ENCODE measurements at places on chromosomes 12 and 14. TPM values are rescaled to one million over a fixed set of nuclear protein-coding genes. Genes with fewer than 3 reads are reported as not detected.

GRCh38 chr12:30878024-30878423 lies 48.5 kb upstream of the TSPAN11 start:
- no peak for DNase-seq

GRIN2B gene
- 0.07 TPM for total RNA-seq

- DNase-seq = no peak
Measured at GRCh38 chr14:96176811-96177211, 27.8 kb upstream of the BDKRB2 start.

- no peak for DNase-seq
Measured at GRCh38 chr14:37673439-37673838, 78.0 kb downstream of the TTC6 start.

DNA sequence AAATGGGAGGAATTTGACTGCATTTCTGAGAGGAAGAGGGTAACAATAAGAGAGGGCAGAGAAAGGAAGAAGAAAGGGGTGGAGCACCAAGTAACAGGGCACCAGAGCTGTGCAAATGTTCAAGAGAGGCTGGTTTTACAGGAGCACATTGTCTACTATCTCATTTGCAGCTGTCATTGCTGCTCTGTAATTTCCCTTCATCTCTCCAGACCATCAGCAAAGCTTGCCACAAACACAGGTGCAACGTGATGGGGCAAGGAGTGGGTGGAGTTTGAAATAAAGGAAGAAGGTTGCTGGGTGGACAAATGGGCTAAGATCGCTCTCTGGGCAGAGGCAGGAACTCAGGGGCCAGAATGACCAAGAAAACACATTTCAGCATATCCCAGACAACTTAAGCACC lies 47.9 kb upstream of the PLEKHG6 start:
- DNase-seq = no peak

DNA sequence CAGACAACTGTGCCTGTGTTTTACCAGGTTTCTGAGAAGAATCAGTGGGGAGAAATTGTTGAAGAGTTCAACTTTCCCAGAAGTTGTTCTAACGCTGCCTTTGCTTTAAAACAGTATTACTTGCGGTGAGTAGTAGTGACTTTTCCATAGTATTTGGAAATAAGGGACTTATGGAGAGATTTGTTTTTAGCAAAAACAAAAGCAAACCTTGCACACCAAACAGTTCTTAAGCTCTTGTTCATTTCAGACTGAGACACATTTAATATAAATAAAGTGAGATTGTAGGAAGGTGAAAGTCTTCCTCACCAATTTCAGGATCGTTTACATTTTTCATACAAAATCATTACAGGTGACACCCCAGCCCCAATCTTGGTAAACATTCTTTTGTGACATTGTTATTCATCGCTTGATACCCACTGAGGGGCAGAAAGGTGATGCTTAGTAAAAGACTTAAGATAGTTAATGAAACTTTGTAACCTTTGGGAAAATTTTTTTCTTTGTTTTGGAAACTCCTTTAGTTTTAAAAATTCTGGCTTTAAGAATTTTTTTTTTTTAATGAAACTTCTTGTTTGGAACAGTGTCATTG lies 1.8 kb downstream of the ARID2 start:
- DNase-seq = no peak

GRCh38 chr12:49813131-49813530 lies 15.1 kb downstream of the NCKAP5L start:
- DNase-seq = no peak

CMA1 gene
- not detected for total RNA-seq

GRCh38 chr12:131589966-131590365 lies 120.9 kb upstream of the SFSWAP start:
- DNase-seq = no peak

GRCh38 chr12:123131291-123131832 lies 19.5 kb downstream of the PITPNM2 start:
- no peak for DNase-seq

GRCh38 chr14:93063393-93063792 lies 52.3 kb downstream of the ITPK1 start:
- no peak for DNase-seq

DNA sequence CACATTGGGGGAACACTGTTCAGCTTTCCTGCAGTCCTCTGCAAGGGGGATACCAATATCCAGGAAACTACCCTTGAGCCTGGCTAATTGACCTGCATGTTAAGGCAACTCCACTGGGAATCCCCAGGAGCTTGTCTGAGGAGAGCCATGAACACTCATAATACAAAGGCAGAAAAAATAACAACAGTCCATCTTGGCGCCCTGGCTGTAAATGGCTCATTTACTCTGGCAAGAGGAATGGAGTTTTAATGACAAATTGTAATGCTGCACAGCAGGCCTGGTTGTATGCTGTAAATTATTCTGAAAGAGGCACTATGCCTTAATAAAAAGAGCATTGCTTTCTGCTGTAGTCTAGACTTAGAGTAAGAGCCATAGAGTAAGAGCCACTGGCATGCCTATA lies 58.3 kb downstream of the SLC8A3 start:
- DNase-seq = no peak

- no peak for DNase-seq
Measured at GRCh38 chr12:45435945-45436710, 220.2 kb downstream of the ANO6 start.

- DNase-seq = no peak
Measured at GRCh38 chr12:26966842-26967241, 28.6 kb downstream of the FGFR1OP2 start.

DNA sequence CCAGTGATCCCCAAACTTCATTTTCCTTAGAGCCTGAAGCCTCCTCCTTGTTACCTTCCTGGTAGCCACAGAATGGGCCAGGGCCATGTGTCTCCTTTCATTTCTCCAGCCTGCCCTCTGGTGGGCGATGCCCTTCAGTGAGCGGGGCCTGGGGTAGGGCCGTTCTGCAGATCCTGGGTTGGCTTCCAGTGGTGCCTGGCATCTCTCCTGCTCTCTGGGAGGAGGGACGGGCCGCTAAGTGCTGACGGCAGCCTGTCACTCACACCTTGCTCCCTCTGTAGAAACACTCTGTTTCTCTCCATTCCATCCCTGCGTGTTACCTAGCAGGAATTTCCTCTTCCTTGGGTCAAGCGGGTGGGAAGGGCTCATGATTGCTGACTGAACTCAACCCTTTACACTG lies 232.1 kb downstream of the CACNA1C start:
- no peak for DNase-seq

DNA sequence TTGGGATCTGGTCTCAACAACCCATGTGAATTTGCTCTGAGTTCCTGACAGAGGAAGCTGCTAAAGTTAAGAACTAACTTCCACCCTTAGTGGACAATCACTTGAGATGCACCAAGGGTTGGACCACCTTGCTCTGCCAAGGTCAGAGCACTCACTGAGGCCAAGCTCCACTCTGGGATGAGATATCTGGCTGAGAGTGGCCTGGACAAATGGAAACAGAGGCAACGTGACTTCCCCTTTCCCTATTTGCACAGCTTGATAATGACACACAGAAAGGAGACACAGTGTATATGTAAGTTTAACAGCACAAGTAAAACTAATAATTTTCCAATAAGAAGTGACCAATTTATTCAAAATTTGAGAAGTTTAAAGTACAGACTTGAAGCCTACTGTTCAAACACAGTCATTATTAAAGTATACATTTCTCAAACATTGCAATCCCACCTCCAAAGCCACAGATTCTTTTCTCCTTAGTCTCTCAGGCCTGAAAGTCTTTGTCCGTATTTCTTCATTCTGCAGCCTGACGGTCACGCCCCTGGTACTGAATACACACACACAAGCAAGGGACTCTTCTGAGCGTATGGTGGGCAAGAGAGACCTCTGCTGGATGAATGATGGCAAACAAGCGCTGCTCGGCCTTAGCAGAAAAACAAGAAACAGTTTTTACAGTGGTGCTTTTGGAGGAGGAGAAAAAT lies 28.6 kb downstream of the TMEM30B start:
- DNase-seq = peak; percentile 87

DNA sequence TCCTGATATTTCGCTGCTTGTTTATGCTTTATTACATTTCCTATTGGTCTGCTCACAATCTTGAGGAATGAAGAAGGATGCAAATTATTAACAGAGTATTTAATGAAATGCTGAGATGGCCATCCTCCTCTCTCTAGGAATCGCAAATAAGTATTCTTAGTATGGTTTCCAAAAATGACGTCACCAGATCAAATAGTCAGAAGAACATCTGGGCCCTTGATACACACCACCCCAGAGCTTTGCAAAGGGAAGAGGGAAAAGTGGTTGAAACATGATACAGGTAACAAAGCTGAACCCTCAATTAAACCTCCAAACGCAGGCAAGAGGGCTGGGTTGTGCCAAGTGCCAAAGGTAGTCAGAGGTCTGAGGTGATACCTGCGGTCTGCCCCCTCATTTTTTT lies 107.3 kb downstream of the BCL11B start:
- no peak for DNase-seq

DNA sequence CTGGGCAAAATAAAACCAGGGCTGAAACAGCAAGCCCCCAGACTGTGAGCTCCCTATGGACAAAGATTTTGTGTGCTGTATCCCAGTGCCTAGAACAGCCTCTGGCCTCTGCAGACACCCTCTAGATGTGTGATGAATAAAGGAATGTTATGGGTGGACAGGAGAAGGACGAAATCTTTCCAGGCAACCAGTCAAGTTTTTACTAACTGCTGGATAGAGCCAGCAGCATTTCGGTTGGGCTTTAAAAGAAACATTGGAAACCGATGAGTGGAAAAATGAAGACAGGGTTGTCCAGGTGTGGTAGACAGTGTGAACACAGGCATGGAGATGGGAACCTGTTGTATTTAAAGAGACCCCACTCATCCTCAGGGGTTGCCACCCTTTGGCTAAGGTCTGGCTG lies 4.0 kb downstream of the CHGA start:
- DNase-seq = no peak

MOAP1 gene
- total RNA-seq = 26.2 TPM

RPS6KA5 gene
- total RNA-seq = 3.7 TPM

GRCh38 chr14:21917699-21918436 lies 244.2 kb upstream of the OR4E1 start:
- DNase-seq = peak; percentile 31

- no peak for DNase-seq
Measured at GRCh38 chr12:117189725-117190209, 503 bp downstream of the FBXO21 start.

DNA sequence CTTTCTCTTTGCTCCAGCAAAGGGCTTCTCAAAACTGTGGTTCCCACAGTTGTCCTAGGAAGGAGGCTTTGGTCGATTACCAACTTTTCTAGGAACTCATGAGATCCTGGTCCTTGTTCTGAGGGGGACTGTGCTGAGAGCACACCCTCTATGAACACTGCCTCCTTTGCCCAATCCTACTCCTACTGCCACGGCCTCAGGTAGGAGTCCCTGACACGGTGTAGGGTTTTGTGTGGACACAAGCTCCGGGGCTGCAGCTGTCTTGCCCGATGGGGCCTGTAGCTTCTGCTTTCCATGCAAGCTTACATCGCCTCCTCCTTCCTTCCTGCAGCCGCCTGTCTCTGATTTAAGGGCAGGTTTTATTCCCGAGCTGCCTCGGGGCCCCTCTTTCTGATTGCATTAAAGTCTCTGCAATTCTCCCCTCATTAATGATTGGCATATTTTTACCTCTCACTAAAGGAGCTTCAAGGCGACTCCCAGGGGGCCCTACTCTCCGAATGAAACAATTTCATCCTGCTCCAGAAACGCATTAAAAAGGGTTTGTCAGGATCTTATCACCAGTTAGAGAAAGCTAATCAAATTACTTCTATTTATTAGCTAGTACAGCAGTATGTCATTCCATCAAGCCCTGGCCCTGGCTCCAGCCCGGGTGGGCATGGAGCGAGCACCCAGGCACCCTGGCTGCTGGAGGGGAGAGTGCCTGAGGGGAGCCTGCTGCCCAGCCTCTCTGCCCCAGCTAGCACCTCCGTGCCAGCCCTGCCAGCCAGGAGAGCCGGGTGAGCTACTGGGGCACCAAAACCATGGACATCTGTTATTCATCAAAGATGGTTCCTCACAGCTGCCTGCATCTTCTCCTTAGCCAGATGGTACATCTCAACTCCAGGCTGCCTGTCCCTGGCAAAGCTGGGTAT lies 38.0 kb upstream of the ESRRB start:
- no peak for DNase-seq

LMNTD1 gene
- 0.08 TPM for total RNA-seq

GRCh38 chr14:35470755-35471154 lies 63.2 kb upstream of the INSM2 start:
- DNase-seq = peak; percentile 9

DTX1 gene
- 1.8 TPM for total RNA-seq

KERA gene
- total RNA-seq = not detected

Data from kidney epithelial cell (primary cell).